ENCODE measurements at places on chromosomes 5 and 9.

GRCh38 chr5:154788212-154788611 lies 33.0 kb downstream of the LARP1 start:
- DNase-seq = no peak

DNA sequence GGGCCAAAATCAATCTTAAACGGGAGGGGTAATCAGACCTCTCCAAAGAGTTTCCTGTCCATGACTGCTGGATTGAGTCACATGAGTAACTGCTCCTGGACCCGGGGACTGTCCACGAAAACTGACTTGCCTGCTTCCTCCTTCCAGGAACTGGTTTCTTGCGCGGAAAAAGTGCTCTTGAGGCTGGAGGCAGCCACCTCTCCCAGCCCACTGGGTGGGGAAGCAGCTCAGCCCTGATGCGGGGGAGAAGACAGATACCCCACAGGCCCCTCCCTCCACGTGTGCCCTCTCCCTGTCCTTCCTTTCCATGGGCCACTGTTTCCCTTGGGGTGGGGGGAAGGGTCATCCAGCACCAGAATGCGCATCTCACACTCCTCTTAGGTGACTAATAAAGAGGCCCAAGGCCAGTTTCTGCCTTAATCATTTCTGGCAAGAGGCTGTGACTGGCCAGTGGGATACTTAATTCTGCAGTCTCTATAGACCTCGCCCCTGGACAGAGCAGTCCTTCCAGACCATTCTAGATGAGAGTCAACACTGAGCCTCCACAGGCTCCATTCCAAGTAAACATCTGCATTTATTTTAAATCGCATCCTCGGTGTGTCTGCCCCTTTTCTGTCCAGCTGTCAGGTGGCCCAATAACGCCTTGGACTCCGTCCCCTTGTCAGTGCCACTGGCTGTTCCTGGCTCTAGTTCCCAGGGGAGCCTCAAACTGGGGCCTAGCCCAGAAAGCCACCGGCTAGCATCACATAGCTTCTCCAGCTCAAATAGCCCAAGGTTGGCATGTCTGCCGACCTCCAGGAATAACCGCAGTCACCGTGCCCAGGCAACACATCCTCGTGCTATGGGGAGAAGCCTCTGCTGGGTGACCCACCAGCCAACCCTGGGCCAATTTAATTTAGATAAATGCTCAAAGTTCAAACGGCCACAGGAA lies 12.0 kb downstream of the REXO4 start:
- no peak for DNase-seq

DNA sequence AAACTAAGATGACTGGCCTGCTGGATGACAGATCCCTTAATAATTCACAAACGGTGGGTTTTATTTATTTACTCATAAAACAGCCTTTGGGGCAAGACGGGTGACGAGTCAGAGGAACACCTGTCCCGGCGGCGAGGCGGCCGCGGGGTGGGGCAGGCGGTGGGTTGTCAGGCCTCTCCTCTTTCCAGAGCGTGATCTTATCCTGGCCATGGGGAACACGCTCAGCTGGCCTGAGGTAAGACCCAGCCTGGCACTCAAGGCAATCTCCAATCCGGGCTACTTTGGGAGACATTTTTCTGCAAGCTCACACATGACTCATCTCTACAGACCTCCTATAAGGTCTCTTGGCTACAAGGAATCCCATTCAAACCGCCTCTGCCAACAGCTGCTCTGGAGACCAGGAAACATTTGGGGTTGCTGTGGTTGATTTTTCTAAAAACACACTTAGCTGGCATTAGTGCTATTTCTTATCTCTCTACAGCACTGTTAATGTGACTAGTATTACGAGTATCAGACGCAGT lies 6.3 kb downstream of the RAPGEF1 start:
- no peak for DNase-seq

DNA sequence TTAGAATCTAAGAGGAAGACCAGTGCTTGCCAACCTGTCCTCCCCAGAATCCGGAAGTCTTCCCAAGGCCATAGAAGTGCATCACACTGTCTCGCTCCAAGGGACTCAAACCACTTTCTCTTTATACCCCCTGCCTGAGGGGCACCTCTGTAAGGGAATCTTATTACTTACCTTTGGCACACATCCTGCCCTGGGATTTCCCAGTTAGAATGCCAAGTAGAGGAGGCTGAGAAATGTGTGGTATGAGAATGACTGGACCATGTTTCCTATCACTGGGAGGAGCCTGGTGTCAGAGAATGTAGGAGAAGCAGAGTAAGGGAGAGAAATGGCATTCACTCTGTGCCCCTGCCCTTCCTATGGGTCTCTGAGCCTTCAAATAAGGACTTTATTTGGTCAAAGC lies 85.8 kb downstream of the AOPEP start:
- DNase-seq = no peak
